ENCODE measurements at places on chromosomes 11 and 22.

GRCh38 chr22:50435291-50436014 lies 39.4 kb downstream of the SBF1 start:
- no peak for ATAC-seq

DNA sequence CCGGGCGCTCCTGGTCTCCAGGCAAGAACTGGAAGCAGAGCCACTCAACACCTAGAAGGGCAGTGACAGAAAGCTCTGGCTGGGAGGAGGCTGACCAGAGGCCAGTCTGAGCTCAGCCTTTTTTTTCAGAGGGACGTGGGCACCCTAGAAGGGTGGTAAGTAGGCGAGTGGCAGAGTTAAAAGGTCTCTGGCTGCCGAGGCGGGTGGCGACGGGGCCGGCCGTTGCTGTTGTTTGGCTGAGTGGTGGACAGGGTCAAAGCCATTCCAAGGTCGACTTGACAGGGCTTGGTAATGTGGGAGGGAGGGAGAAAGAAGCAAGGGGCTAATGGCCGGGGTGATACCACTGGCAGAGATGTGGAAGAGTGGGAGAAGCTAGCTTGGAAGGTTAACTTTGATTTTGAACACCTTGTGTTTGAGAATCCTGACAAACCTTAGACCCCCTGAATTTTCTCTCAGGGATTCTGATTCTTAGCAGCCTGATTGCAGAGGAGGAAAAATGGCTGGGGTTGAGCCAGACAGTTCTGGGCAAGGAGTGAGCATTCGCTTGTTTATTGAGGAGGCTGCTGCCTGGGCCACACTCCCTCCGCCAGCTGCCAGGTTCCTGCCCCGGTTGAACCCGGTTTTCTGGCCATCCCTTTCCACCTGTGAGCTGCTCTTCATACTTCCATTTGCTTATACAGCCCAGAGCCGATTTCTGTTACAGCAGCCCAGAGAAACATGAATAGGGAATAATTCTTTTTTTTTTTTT lies 868 bp upstream of the SYCE3 start:
- no peak for ATAC-seq

DNA sequence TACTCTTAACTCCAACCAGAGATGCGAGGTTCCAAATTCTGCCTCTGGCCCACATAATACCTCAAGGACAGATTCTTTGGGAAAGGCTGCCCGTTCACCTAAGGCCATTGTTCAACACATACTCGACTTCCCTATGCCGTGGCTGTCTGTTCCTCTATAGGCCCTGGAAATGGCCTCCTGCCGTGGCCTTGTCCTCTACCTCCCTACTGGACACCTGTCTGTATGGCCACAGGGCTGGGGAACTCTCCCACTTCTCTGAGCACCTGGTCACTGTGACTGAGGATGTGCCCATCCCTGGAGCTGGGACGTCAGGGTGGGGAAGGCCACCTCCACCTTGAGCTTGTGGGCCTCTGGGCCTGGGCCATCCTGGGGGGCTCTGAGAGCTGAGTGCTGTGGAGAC lies 340.5 kb upstream of the B3GAT1 start:
- ATAC-seq = no peak

GRCh38 chr11:77144196-77144856 lies 16.3 kb downstream of the MYO7A start:
- ATAC-seq = no peak

- no peak for ATAC-seq
These were observed 18.1 kb downstream of the SLC37A2 start for GRCh38 chr11:125081098-125081798.

DNA sequence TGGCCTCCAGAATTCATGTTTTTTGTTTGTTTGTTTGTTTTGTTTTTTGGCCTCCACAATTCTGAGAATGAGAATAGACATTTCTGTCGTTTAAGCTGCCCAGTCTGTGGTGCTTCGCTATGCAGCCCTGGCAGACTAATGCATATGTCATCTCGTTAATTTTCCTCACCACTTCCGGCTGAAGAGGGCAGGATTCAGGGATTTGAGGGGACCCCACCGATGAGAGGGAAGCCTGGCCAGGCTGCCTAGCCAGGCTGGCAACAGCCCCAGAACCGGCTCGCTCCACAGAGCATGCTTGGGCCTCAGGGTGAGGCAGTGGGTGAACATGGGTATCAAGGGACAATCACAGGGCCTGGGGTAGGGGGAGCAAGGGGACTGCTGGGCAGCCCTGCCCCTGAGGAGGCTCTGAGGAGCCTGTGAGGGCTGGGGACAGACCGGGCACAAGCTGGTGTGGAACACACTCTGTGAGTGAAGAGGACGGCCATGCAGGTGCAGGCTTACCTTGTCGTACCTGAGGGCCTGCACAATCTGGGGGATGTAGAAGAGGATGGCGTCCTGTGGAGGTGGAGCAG lies 47.8 kb upstream of the SERPIND1 start:
- ATAC-seq = no peak

DNA sequence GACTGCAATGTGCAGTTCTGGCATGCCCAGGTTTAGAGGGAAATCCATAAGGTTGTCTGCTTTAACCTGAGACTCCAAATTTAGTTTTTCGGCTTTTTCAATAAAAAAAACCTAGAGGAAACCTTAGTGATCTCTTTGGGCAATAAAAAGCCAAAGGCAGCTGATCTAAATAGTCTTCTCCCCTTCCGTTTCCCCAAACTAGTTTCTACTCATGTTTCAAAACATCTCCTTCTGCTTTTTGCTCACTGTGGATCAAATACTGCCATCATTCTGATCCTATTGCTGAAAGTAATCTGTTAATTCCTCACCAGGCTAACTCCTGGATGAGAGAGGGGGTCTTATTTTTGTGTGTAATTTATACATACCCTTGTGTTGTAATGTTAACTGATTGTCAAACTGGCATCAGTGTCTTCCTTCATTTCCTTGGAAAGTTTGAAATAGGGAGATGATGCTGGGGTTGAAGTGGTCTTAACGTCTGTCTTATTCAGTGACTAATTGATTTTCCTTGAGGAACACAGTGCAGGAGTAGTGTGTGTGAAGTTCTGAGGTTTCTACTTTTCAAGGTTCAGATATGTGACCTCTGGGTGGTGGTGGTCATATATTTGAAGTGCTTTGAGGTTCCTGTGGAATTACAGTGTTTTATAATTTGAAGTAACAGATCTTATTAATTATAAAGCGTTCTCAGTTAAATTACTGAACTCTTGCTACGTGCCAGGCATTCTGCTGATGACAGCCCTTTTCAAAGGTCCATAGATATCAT lies 55.0 kb downstream of the ARHGAP42 start:
- ATAC-seq = peak; percentile 67
